ENCODE measurements at places on chromosomes 11 and 22. TPM values are rescaled to one million over a fixed set of nuclear protein-coding genes. Genes with fewer than 3 reads are reported as not detected.

Gene RFPL2
- total RNA-seq, result 1.8 TPM

Gene FGF4
- total RNA-seq, result 0.22 TPM

Gene OR6A2
- total RNA-seq, result 0.50 TPM

Gene MORC2
- 35.0 TPM for total RNA-seq

Gene NDUFV1
- total RNA-seq, result 137 TPM

Gene SHISA8
- total RNA-seq, result not detected

Gene F2
- 0.06 TPM for total RNA-seq

Gene SAA4
- not detected for total RNA-seq

Gene MS4A15
- total RNA-seq, result not detected

Gene INS
- total RNA-seq, result not detected

Gene YPEL4
- not detected for total RNA-seq

Gene PRR33
- not detected for total RNA-seq

Gene TNNT3
- 0.40 TPM for total RNA-seq

Gene NPAS4
- 0.65 TPM for total RNA-seq

Gene BTBD18
- not detected for total RNA-seq

Gene ENTHD1
- not detected for total RNA-seq

Gene KCNK4
- not detected for total RNA-seq

Gene RAB1B
- 85.5 TPM for total RNA-seq

Gene SLC39A13
- 11.3 TPM for total RNA-seq

Gene CTTN
- total RNA-seq, result 200 TPM

Gene DDTL
- not detected for total RNA-seq

Gene PDE2A
- total RNA-seq, result 0.11 TPM

Gene PNPLA5
- total RNA-seq, result 0.11 TPM
